ENCODE measurements at places on chromosomes 2 and 18.

DNA sequence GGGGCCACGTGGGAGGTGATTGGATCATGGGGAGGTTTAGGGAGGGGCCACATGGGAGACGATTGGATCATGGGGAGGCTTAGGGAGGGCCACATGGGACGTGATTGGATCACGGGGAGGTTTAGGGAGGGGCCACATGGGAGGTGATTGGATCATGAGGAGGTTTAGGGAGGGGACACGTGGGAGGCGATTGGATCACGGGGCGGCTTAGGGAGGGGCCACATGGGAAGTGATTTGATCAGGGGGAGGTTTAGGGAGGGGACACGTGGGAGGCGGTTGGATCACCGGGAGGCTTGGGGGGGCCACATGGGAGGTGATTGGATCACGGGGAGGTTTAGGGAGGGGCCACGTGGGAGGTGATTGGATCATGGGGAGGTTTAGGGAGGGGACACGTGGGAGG, 22.5 kb upstream of the SALL3 start:
- DNase-seq = no peak

- no peak for DNase-seq
These were observed 6.5 kb downstream of the PREPL start for GRCh38 chr2:44354761-44355160.

DNA sequence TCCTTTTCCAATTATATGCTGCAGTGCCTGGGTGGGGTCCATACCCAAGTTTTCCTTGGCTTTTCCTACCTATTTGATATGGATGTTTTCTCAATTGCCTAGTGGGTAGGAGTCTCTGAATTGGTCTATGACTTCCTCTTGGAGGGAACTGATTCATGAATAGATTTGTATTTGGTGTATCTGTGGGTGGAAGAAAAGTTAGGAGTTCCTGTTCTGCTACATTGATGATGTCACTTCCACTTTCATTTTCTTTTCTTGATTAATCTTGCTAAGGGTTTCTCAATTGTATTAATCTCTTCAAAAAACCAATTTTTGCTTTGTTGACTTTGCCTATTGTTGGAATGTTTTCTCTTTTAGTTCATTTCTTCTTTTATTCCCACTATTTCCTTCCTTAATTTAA, 37.4 kb upstream of the SLC9A2 start:
- no peak for DNase-seq

DNA sequence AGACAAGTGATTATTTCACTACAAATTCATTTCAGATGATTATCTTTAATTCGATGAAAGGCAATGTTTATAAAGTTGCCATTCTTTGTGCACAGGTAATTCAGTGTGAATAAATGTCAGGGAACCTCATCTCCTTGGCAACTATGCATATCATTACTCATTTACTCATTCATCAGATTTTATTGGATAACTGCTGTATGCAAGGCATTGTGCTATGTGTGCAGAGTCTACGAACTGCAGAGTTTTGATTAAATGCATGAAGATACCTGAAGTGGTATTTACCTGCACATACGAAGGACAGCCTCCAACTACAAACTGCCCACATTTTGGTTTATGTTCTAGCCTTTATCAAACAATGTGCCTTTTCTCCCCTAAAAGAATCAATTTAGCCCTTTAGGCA, 3.5 kb downstream of the RND3 start:
- DNase-seq = no peak

DNA sequence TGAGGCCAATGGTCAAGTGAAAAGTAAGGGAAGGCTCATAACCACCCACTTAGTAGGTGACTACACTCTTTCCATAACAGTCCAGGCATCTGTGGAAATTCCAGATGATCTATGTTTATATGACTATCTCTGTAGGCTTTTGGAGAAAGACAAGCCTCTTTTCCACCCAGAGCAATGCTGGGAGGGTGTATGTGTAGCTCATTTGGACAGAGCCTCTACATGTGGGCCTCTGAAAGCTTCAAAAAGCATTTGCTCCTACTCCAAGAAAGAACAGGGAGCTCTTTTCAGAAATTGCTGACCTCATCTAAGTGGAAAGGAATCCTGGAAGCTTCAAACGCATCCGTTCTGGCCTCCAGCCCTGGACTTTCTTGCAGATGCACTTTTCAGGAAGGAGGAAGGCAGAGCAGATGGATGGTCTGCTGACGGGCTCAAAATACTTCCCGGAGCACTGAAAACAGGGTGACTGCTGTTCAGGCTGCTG, 308.7 kb downstream of the LRATD1 start:
- DNase-seq = no peak

GRCh38 chr2:235026649-235027557, 75.1 kb downstream of the SH3BP4 start:
- no peak for DNase-seq

DNA sequence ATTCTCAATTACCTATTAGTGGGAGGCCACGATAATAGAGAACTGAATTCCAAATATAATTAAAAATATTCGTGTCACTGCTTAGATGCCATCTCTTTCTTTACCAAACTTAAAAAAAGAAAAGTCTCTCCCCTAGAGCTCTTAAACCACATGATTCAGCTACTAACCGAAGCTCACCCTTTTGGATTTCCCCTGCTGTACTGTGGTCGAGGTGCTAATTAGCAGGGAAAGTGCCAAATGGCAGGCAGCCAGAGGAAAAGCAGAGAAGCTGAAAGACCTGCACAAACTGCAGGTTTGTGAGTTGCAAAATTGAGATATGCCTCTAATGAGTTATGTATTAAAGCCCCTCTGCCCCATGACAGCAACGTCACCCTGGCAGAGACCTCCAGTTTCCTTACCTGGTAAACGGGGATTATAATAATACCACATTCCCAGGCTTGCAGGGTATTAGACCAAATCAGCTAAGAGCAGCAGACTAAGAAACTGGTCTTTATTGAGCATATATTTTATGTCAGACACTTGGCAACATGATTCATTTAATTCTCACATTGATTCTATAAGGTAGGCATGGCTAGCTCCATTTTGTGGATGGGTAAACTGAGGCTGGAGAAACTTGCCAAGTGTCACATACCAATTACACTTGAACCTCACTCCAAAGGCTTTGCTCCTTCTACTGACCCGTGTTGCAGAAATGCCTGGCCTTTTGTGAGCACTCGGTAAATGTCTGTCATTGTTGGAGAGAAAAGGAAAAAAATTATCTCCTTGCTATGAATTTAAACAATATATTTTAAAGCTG, 259.7 kb downstream of the LPIN1 start:
- DNase-seq = peak; percentile 52

DNA sequence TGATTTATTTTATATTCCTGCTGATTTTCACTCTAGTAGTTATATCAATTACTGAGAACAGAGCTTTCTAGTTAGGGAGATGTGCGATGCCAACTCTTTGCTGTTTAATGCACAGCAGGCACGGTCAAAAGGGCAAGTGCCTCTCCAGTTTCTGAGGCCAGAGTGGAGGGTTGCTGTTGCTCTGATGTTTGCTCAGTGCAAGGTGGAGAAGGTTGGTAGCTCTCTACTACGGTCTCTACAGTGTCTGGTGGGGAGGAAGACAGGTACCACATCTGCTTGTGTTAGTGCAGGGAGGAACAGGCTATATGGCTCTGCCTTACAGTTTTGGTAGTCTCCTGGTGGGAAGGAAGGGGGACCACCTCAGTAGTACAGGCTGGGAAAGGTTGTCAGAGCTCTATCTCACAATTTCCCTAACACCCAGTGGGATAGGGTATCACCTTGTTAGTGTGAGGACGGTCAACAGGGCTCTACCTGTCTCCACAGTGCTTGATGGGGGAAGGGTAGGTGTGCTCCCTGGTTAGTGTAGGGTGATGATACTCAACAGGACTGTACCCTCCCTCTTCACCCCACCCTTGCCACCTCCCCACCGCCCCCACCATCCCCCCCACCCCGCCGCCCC, 85.9 kb downstream of the FANCL start:
- DNase-seq = no peak

- no peak for DNase-seq
These were observed 486 bp upstream of the GPR39 start for GRCh38 chr2:132415915-132416722.

- DNase-seq = no peak
These were observed 1541.1 kb downstream of the LRP1B start for GRCh38 chr2:140589696-140590095.

GRCh38 chr18:63192126-63192884, 127.3 kb downstream of the BCL2 start:
- no peak for DNase-seq

All from activated T-helper 9 cell treated with anti-CD3 and anti-CD28 coated beads, Interleukin-2, amount 50 U/mL, for 16 hours (primary cell).